CD4-positive, alpha-beta T cell treated with Interleukin-21 for 1 hour (primary cell): ENCODE measurements at places on chromosomes 7 and 10.

- no peak for DNase-seq
Measured at GRCh38 chr10:58512491-58513187, at the start of gene BICC1. Gene BICC1 (plus strand): TSS chr10:58512872. CDS start chr10:58513144, 272 bp downstream.

GRCh38 chr7:115572111-115572510, 458.5 kb downstream of the TFEC start:
- DNase-seq = no peak

GRCh38 chr10:43340619-43341018, 30.8 kb upstream of the FXYD4 start:
- DNase-seq = no peak

- no peak for DNase-seq
Measured at GRCh38 chr7:64802699-64803098, 8.5 kb downstream of the ZNF138 start.

GRCh38 chr10:1280466-1281404, 224.6 kb downstream of the WDR37 start:
- no peak for DNase-seq

DNA sequence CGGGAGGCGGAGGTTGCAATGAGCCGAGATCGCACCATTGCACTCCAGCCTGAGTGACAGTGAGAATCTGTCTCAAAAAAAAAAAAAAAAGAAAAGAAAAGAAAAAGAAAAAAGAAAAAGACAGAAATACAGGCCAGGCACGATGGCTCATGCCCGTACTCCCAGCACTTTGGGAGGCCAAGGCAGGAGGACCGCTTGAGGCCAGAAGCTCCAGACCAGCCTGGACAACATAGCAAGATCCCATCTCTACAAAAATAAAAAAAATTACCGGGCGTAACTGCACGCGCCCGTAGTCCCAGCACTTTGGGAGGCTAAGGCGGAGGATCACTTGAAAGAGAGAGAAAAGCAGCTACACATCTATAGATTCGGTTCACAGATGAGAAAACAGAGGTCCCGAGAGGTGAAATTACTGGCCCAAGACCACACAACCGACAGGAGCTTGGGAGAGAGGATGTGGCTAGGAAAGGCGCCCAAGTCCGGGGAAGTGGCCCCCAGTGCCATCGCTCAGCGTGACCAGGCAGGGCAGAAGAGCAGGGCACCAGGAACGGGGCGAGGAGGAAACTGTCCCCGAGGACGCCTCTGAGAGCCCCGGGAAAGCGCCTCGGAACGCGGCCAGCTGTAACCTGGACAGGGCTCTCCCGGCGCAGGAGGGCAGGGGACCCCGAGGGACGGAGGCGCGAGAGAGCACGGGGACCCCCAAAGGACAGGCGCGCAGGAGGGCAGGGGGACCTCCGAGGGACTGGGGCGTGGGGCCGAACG, 612 bp downstream of the SNX8 start:
- no peak for DNase-seq

DNA sequence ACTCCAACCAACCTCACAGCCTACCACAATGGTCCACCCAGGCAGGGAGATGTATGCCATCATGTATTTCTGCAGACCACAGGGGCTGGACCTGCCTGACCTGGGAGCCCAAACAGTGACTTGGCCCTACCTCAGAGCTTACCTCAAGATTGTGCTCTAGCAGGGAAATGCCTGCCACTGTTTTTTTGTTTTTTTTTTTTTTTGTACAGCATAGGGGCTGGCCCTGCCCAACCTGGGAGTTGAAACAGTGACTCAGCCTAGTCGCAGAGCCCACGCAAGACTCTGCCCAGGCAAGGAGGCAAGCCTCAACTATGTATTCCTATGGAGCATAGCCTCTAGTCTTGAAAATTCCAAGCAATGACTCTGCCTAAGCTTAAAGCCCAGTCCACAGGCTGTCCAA, 39.3 kb upstream of the CDK6 start:
- DNase-seq = no peak
